Stimulated activated CD8-positive, alpha-beta memory T cell treated with anti-CD3 and anti-CD28 coated beads, Interleukin-7, amount 100 ng/mL, for 4 hours (primary cell): ENCODE measurements at places on chromosomes 13 and 19.
A peak's percentile ranks its signal among the peaks of the same experiment; 100 is the strongest.

DNA sequence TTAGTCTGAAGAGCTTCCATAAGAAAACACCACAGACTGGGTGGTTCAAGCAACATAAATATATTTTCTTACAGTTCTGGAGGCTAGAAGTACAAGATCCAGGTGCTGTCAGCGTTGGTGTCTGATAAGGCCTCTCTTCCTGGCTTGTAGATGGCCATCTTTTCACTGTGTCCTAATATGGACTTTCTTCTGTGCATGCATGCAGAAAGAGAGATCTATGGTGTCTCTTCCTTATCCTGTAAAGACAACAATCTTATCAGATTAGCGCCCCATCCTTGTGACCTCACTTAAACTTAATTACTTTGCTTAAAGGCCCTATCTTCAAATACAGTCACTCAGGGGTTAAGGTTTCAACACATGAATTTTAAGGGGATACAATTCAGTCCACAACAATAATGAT lies 14.1 kb upstream of the NDFIP2 start:
- no peak for DNase-seq

GRCh38 chr13:72960114-72960513 lies 98.7 kb upstream of the KLF5 start:
- DNase-seq = no peak

DNA sequence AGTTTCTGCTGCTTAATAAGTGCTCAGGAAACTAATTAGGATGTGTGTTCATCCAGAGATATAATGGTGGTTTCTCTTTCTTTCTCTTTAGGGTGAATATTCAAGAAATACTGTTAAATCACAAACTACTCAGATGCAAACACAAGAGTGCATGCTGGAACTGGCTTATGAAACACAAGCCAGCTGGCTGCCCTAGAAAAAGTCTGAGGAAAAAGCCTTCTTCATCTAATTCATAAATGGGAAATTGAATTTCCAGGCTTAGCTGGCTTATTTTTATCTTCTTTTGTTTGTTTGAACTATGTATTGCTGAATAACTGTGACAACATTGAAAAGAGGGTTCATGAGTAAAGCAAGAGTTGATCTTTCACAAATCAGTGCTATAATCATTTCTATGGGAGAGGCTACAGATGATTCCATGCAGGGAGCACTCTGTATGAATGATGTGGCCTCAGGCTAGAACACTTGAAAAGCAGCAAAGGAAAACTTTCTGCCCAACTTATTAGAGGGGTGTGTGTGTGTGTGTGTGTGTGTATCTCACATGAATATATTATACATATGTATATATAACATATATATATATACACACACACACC lies 69.8 kb upstream of the SCEL start:
- DNase-seq = no peak

DNA sequence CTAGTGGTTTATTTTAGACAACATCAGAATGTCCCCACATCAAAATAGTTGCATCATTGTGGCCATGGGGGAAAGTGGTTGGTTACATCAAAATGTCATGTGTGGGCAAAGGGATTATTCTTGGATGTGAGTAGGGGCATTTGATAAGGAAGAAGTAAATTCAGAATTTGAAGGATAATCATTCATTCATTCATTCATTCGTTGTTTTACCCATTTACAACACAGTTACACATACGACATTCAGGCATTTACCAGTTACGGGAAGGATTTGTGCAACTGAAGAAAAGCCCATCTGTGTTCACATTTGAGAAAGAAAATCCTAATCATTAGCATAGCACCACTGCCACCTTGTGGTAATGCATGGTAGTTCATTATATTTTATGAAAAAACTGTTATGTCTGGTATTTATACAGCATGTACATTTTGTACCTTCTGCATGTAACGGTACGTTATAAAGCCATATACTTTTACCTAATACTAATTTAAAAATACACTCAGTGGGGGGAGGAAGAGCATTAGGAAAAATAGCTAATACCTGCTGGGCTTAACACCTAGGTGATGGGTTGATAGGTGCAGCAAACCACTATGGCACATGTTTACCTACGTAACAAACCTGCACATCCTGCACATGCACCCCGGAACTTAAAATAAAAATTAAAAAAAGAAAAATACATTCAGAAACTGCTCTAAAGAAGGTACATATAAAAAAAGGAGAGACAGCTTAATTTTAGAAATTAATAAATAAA lies 62.1 kb downstream of the DGKH start:
- DNase-seq = peak; percentile 2

DNA sequence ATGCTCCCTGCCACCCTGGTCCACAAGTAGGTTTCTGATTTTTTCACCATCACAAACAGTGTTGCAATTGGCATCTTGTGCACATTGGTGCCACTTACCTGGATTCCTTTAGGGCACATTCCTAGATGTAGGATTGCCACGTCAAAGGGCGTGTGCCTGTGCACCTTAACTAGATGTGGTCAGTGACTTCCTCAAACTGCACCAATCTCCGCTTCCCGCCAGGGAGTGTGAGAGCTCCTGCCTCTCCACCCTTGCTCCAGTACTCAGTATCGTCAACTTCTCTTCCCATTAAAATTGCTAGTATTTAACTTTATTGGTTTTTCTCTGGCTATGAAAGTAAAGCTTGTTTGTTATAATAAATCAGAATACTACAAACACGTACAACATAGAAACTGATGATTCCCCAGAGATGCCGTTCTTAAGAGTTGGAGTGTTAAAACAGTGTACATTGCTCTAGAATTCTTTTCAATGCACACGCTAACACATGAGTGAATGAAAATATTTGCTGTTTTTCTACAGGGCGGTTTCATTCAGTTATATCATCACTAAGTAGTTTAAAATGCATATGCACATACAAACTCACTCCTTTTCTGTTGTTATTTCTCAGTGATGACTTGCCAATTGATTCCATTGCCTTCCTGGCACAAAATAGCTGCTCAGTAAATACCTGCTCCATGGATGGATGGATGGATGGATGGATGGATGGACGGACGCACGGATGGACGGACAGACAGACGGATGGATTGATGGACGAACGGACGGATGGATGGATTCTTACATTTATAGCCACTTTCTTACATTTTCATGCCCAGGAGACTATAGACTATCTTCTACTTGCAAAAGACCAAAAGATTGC lies 23.4 kb downstream of the CCNE1 start:
- DNase-seq = no peak

DNA sequence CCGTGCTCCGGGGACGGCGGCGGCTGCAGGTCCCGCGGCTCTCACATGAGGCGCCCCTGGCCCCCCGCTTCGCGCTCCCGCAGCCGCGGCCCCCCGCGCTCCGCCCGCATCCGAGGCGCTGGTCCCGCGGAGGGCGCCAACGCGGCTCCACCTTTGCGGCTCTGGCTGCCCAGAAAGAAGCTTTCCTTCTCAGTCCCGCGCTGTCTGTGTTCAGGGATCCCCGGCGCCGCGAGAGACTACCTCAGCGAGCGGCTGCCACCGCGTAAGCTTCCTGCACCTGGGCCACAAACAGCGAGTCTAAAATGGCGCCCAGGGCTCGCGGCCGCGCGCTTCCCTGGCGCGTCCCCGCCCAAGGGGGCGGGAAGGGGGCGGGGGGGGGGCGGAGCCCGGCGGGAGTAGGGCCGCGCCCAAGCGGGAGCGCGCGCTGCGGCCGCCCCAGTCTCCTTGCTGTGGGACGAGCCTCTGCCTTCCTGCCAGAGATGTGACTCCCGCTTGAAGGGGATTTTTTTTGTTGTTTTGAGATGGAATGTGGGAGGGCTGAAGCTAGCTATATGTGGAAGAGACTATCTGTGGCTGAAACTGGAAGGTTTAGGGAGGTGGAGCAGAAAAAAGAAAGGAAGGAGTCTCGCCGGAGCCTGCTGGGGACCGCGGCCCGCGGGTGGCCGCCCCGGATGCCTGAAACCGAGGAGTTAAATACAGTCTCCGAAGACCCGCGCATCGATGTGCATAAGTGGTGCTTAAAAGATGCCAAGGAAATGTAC lies at the start of gene FBXL3:
Gene FBXL3 (minus strand): TSS at position 299 of the 761 bp plus-strand sequence. CDS start 5,299 bp downstream, outside the sequence.
- peak; percentile 47 for DNase-seq

- peak; percentile 41 for DNase-seq
These were observed 434 bp upstream of the FNDC3A start for GRCh38 chr13:48975101-48975855.

DNA sequence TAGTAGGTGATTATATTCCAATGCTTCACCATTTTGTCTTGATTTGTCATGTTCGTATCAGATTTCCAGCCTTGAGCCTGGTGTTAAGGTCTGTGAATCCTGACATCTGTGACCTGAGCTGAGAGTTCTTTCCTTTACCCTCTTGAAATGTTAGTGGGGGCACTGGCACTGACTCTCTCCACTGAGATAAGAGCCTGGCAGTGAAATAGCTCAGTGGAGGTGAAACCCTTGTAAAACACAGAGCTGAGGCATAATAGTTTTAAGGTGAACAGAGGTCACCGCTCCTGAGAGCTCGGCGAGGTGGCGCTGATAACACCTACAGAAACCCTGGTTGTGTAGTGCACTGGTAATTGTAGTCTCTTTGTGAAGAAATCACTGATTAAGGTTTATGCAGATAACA lies 748.2 kb downstream of the DIAPH3 start:
- DNase-seq = no peak

GRCh38 chr13:37868691-37869505 lies 674 bp downstream of the TRPC4 start:
- no peak for DNase-seq

DNA sequence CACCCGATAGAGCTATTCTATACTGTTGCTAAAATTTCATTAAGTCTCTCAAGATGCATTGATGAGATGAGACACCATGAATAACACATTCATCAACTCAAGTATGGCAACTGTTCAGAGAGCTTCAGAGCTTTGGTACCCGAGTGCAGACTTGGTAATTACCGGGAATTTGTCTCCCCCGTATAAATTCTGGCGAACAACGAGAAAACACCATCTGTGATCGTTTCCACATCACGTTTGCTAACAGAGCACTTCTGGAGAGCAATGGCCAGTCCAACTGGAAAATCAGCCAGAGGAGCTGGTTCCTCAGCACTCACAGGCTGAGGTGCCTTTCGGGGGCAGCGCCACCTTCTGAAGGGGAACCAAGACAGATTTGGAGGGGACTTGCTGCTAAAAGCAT lies 40.2 kb downstream of the SUGP2 start:
- DNase-seq = no peak

DNA sequence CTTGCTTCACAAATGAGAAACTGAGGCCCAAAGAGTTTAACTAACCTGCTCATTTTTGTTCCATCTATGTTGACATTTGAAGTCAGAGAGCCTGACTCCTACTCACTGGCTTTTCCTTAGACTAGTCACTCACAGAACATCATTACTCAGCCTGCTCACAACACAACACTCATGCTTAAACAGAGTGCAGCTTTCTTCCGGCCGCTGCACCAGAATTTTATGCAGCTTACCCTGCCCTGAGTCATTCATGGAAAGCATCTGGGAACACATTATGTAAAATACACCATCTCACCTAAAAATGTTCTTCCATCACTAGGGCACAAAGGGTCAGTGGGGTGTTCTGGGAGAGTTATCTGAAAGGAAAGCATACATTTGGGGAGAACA lies 303.4 kb downstream of the SPRY2 start:
- no peak for DNase-seq

DNA sequence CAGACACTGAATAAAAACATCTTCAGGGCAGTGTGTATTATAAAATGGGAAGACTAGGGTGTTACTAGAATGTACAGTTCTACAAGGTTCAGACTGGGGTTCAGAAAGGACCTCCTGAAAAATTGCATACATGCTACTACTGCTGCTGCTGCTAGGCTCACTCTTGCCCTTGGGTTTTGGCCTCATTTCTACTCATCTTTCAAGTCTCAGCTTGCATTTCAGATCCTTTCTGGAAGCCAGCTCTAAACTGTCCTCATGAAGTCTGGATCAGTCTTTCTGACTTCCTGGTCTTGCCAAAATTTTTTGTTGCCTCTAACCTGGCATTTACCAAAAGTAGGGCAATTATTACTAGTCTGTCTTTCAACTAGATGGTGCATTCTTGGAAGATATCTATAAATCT lies 393.3 kb downstream of the DIAPH3 start:
- DNase-seq = no peak

GRCh38 chr19:49809160-49809940 lies 3.7 kb downstream of the FUZ start:
- no peak for DNase-seq

DNA sequence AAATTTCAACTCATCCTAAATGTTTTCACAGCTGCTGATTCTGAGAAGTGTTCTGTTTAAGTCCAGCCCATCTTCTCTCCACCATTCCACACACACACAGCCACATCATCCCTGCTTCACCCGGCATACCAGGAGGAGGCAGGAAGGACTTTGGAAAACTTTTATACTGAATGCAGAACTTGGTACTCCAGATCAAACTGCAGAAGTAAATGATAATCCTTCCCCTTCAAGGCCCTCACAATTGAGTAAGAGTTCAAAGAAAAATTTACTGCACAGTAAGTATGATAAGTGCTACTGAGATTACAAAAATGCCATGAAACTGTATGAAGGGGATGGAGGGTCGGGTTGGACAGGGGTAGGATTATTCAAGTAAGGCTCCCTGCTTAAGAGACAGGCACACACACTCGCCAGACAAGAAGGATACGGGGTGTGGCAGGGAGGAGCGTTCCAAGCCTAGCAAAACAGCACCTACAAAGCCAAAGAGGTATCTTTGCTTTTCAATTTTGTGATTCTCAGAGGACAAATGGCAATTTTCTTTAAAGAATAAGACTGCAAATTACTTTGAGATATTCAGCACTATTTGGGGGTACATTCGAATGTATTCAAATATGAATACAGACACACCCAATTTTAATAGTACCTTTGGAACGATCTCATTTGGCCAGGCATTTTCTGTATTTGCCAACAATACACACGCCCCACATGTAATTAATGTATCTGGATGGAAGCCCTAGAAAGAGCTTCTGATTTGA lies 2.5 kb downstream of the USP12 start:
- no peak for DNase-seq

DNA sequence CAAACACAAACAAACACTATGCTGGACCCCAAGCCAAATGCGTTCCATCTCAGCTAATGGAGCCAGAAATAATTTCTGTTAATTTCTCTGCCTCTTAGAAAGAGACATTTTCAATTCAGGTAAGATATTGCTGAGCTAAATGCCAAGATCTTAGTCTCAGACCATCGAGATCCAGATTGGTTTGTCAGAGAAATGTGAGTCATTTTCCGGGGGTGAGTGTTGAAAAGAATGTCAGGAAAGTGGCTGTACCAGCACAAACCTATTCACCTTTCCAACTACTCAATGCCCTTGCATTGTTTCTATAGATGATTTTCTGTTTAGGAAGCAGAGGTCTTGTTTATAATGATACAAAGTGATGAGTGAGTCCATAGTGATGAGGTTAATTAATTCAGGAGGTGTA lies 266.8 kb upstream of the TSHZ3 start:
- no peak for DNase-seq

DNA sequence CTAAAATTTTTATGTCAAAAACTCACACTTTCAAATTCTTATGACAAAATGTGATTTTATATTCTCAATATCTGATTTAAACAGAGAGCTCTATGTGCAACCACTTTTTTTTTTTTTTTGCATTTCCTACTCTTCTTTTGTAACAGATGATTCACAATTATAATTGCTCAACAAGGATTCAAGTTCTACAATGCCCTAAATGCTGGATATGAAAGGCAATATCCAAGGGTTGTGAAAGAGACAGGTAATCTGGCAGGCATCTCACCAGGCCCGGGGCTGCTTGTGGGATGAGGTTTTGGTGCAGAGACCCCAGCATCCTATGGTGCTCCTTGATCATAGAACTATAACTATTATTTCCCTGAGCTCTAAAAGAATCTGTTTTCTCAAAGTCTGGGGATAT lies 363.6 kb upstream of the NBEA start:
- no peak for DNase-seq

GRCh38 chr19:42553292-42554045 lies 25.2 kb upstream of the CEACAM1 start:
- DNase-seq = no peak
